WERI-Rb-1 (cell line): ENCODE measurements at places on chromosomes 2 and 18.

- no peak for DNase-seq
Measured at GRCh38 chr2:202510911-202511310, 123.9 kb upstream of the FAM117B start.

DNA sequence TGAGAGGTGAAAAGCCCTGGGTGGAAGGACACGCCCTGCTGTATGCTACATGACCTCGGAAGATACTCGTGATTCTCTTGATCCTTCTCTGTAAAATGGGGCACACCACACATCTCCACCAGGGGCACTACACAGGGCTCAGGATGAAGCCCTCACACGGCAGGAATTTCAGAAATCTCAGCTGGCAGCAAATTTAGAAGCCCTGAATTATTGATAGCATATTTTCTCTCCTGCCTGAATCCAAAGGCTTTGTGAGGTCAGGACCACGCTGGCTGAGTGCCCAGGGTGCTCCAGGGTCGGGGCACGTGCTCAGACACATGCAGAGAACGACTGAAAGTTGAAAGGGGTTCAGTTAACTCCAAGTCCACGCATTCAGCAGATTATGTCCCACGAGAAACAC, 42.1 kb upstream of the GALR1 start:
- DNase-seq = peak; percentile 53

DNA sequence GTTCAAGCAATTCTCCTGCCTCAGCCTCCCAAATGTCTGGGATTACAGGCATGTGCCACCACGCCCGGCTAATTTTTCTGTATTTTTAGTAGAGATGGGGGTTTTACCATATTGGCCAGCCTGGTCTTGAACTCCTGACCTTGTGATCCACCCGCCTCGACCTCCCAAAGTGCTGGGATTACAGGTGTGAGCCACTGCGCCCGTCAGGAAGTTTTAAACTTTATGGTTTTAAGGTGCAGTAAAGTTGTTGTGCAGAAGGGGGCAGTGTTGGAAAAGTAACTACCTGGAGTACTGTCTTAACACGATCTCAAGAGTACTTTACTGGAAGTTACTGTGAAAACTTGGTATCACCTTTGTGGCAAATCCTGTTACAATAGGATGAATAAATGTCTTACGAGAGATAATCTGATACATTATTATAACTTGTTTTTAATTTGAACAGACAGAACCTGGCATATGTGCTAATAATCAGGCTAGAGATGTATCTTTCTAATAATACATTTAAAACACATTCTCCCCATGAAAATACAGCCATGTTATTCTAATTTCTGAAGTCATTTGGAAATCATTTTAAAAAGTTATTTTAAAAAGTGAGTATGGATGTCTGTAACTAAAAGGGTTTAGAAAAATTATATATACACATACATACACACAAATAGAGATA, 10.8 kb downstream of the SPDYA start:
- DNase-seq = peak; percentile 62

- no peak for DNase-seq
Measured at GRCh38 chr2:128642821-128643220, 324.2 kb upstream of the HS6ST1 start.

DNA sequence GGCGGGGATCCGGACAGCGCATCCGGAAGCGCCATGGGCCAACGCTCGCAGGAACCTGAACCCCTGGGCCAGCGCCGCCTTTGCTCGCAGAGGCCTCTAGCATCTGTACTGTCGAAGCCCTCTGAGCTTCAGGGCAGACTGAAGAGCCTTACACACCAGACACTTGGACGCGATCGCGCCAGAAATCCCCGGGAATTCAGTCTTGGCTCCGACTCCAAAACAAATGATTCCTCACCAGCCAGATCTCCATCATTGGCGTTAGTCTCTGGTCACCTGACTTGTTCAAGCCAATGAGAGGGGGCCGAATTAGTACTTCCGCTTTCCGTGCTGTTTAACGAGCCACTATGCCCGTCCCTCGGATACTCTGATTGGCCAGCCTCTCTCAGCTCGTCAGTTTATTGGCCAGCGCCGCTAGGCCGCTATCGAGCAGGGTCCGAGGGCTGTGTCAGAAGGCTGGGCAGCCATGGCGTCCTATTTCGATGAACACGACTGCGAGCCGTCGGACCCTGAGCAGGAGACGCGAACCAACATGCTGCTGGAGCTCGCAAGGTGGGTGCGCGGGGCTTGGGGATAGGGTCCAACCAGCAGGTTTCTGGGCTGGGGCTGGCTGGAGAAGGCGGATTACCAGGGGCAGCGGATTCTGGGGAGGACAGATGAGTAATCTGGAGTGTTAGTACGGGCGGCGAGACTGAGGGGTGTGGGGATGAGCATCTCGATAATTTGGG, at the start of gene RNF181:
TSS of gene RNF181 (plus strand) at position 445 of the 725 bp plus-strand sequence. CDS start at position 464, 19 bp downstream.
- DNase-seq = peak; percentile 95

DNA sequence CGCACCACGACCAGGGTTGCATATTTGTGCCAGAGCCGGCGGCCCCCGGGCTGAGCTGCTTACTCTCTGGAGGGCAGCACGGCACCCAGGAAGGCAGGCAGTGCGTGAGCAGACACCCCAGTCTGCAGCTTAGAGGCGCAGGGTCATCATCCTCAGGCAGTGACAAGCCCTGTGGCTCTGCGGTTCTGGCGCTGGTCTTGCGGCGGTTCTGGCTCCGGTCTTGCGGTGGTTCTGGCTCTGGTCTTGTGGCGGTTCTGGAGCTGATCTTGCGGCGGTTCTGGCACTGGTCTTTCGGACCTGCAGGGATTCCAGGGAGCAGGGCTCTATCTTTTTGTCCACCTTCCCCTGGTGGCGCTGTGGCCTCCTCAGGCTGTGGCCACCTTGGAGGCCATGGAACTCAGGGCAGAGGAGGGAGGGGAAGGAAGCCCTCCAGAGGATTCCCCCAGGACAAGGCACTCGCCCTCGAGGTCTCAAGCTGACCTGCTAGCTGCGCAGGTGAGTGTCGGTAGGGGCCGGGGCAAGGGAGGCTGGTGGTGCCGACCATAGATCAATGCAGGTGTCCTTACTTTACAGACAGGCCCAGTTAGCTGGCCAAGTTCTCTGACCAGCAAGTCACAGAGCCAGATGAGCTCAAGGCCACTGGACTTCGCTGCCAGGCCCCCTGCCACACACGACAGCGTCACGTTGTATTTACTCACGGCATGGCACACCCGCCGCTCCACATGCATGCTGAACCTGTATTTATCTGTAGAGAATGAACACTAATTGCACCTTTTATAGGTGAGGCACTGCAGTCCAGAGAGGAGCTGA, 14.9 kb downstream of the ESPNL start:
- no peak for DNase-seq

GRCh38 chr2:234451852-234452625, 44.8 kb downstream of the ARL4C start:
- no peak for DNase-seq

GRCh38 chr2:212831671-212832199, 293.1 kb upstream of the ERBB4 start:
- peak; percentile 4 for DNase-seq

- DNase-seq = no peak
Measured at GRCh38 chr2:3229221-3229620, 148.4 kb downstream of the EIPR1 start.
